ENCODE measurements at places on chromosomes 7 and 10.

DNA sequence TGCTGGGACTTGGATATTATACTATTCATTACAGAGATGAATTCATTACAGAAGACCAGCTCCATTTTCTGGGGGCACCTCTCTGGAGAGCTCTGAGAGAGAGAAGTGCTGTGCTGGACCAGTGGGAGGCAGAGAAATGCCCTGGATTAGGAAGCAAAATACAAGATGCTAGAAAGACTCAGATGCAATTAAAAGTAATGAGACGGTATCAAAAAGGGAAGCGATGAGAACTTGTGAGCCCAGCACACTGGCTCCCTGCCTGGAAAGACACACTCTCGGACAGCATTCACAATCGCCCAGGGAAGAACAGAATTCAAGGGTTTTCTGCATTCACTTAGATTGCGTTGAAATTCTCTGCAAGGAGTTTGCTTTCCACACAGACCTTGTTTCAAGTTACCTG, 3.5 kb upstream of the FRAT2 start:
- DNase-seq, result no peak

GRCh38 chr10:83310688-83311087, 828.6 kb upstream of the GHITM start:
- no peak for DNase-seq

DNA sequence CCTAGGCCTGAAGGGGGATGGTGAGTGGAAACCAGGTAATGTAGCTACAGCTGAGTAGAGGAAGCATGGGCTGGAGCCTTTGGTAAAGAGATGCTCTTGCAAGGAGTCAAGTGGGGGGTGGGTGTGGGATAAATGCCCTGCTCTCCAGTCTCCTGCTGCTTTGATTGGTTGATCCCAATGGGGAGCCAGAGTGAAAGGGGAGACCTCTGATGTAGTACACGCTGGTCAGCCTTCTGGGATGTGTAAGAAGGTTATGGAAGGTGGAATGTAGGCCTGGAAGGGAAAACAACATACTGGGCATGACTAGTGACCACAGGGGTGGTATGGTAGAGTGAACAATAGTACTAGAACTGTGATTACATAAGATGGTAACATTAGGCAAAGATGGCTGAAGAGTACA, 44.3 kb downstream of the TET1 start:
- DNase-seq, result no peak

- no peak for DNase-seq
Measured at GRCh38 chr7:105298439-105298894, 90.3 kb downstream of the SRPK2 start.

- DNase-seq, result no peak
Measured at GRCh38 chr10:3900391-3900790, 115.4 kb upstream of the KLF6 start.

GRCh38 chr10:130360826-130361311, 224.7 kb downstream of the GLRX3 start:
- DNase-seq, result no peak

- no peak for DNase-seq
Measured at GRCh38 chr10:35426657-35427056, 90.3 kb downstream of the CCNY start.

DNA sequence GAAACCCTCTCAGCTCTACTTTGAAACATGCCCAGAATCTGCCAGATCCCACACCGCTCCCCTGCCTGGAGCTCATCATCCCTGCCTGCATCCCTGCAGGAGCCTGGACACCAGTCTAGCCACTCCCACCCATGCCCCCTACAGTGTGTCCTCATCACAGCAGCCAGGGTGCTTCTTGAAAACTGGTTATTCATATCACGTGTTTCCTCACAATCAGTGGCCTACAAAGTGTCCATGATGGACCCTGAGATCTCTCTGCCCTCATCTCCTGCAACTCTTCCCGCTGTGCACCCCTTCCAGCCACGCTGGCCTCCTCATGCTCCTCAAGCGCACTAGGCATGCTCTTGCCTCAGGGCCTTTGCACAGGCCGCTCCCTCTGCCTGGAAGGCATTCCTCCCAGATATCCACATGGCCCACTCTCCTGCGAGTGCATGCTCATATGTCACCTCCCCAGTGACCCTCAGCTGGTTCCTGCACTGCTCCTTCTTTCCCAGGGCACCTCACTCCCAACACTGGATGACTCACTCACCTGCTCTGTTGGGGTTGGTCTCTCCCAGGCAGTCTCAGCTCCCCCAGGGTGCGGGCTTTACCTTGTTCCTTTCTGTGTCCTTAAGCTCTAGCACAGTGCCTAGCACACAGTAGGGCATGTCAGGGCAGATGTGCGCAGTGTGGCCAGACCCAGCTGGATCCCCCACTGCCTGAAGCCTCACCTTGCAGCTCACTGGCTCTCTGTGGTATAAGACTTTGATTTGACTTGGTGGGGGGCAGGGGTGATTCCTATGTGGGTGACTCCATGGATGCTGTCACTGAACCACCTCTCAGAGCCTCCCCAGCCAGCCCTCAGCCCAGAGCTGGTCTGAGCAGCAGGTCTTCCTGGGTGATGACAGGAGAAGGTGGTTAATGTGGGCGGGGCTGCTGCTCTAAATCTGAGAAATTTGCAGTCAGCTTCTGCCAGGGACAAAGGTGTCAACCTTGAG, 37.3 kb downstream of the CDH23 start:
- DNase-seq, result no peak
